Endothelial cell of umbilical vein (primary cell): ENCODE measurements at places on chromosomes 5 and 9. TPM values are rescaled to one million over a fixed set of nuclear protein-coding genes. Genes with fewer than 3 reads are reported as not detected.

Gene STPG3
- total RNA-seq: not detected in 2 replicates

Gene FOXD4L3
- not detected in 2 replicates for total RNA-seq

Gene F12
- total RNA-seq: 1.00 and 1.4 TPM in 2 replicates

Gene FRMPD1
- not detected in 2 replicates for total RNA-seq

Gene RALGDS
- 41.4 and 43.1 TPM in 2 replicates for total RNA-seq
